ENCODE measurements at places on chromosomes 2 and 18. TPM values are rescaled to one million over a fixed set of nuclear protein-coding genes. Genes with fewer than 3 reads are reported as not detected.

The EMX1 gene
- not detected for total RNA-seq

DNA sequence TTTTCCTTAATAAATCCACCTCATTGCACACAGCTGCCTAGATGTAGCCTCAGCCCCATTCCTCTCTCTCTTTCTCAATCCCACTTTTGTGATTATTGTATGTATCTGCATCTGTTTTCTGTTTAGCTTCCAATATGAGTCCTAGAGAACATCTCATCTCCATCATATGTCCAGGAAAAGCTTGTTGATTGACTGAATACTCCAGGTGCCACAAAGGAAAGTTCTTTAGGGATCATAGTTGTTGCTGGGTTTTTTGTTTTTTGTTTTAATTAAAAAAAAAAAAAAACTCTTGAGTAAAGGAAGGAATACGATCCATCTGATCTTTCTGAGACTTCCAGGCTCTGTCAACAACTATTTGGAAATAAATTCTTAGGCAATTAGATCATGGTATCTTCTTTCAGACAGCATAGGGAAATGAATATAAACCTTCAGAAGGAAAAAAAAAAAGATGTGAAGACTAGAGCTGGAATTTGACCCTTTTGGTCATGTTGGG, 42.5 kb downstream of the KIAA2012 start:
- no peaks in the 10 kb centered on the region for H3K36me3 ChIP-seq
- H3K4me3 ChIP-seq = no peak overlapping the region
- DNase-seq = no peak
- peak overlapping the region; percentile 31 for H3K27ac ChIP-seq

DNA sequence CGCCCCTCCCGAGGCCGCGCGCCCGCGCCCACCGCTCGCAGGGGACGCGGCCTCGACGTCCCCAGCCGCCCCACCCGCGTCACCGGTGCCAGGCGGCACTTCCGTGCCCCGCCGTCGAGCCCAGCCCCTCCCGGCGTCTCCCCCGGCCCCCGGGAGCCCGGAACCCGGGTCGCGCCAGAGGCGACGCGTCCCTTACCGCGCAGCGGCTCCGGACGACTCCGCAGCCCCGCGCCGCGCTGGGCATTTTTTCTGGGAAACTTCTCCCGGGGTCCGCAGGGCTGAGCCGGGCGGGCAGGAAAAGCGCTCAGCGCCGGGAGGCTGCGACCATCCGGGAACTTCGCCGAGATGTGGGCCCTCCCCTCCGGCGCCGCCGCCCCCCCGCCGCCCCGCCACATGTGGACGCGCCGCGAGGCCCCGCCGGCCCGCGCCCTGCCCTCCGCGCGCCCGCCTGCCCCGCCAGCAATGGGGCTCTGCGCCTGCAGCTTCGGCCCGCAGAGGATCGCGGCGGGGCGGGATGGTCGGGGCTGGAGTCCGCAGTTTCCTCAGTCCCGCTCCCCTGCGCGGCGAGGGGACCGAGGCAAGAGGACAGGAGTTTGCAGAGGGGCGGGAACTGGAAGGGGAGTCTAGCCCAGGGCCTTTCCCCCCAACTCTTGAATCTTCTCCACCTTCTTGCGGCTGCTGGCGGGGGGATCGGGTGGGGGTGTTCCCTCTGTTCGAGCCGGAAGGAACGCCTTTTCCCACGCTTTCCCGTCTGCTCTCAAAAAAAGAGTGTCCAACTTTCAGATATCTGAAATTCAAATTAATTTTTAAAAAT, 81.5 kb downstream of the CHRNA1 start:
- peaks cover 2% of the 10 kb centered on the region for H3K27me3 ChIP-seq
- H3K4me3 ChIP-seq = peak overlapping the region; percentile 87
- DNase-seq = peak; percentile 89

- no peak overlapping the region for H3K4me3 ChIP-seq
- no peak for DNase-seq
- no peak overlapping the region for H3K27ac ChIP-seq
- no peaks in the 10 kb centered on the region for H3K4me1 ChIP-seq
- no peaks in the 10 kb centered on the region for H3K27me3 ChIP-seq
- H3K36me3 ChIP-seq = peaks cover 13% of the 10 kb centered on the region
These were observed 254.9 kb upstream of the RAB12 start for GRCh38 chr18:8354304-8354703.

The SP5 gene
- total RNA-seq = not detected
